ENCODE measurements at places on chromosomes 7 and 10.

DNA sequence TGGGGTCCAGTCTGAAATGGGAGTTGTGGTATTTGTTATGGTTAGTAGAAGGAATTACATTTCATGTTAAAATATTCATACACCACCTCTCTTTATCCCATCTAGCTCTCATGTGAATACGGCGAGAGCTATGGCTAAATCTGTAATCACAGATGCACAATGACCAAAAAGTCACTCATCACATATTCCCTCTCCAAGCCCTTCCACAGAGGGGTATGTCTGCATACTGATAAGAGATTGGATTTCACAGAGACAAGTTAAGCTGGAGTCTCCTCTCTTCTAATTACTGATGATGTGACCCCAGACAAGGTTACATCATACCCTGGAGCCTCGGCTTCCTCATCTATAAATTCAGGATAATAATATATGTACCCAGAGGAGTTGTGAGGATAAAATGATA lies 237.8 kb upstream of the RHOBTB1 start:
- no peak for DNase-seq

DNA sequence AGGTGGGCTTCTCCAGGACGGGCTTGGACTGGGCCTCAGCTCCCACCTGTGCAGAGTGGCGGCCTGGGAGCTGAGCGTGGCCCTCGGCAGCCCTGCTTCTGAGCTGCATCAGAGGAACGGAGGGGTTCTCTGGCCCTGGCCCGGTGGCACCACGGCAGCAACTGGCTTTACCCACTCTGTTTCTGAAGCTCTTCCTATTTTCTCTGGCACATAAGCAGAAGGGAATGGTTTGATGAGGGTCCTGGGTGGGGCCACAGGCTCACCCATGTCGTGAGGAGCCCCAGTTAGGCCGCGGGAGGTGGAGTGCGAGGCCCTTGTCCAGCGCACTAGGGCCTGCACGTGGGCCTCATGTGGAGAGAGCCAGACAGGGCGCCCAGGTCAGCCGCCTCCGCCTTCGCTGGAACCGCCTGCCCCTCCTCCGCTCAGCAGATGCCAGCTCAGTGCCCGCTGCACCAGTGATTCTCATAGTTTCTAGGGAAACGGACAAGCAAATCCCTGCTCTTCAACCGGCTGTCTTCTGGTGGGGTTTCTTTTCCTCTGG lies 284.0 kb downstream of the CELF2 start:
- DNase-seq, result no peak

DNA sequence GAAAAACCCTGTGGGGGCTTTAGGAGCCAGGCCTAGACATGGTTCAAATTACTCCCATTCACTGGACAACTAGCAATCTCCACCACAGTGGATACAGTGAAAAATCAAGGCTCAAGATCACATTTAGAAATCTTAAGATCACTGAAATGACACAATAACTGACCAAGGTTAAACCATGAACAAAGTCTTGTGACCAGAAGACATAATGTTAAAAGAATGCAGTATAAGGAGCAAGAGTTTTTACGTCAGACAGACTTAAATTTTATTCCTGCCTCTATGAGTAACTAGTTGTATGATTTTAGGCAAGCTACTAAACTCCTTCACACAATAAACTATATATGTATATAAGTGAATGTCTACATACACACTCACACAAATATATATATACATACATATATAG lies 68.5 kb downstream of the MICU1 start:
- peak; percentile 7 for DNase-seq

GRCh38 chr10:122294511-122295450 lies 23.7 kb downstream of the BTBD16 start:
- no peak for DNase-seq

GRCh38 chr7:103009466-103010185 lies 65.0 kb downstream of the FBXL13 start:
- DNase-seq, result no peak

GRCh38 chr7:29588900-29589696 lies 25.5 kb downstream of the PRR15 start:
- peak; percentile 39 for DNase-seq

- no peak for DNase-seq
Observed at GRCh38 chr7:128011131-128011661, 20.0 kb downstream of the LRRC4 start.

- DNase-seq, result no peak
Observed at GRCh38 chr10:33315891-33316290, 18.6 kb downstream of the NRP1 start.

DNA sequence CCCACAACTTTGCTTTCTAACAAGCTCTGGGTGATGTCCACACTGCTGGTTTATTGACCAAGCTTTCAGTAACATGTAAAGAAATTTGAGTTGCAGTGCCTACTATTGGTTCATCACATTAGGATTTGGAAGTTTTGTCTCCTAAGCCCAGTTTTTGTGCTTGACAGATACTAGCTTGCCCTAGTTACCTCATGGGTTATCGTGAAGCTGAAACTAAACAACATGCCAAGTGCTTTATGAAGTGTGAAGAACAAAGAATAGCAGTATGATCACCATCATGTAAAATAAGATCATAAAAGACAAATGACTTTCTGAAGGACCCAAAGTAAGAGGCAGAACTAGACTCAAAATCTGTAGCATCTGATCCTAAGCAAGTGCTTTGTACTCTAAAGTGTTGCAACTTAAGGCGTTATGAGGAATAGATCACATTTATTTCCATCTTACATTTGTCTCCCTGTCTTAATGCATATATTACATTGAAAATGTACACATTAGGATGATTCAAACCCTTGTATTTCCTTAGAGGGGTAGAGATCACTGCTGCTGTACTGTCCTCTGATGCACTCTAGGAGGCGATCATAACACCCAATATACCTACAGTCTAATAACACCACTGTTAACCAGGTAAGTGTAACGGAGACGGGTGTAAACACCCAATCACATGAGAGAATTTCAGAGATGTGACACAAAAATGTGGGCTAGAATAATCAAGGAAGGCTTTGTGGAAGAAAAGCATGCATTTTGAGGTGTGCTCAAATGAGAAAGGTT lies 71.3 kb downstream of the NRCAM start:
- no peak for DNase-seq

Measured in hepatic stellate cell (primary cell).